ENCODE measurements at places on chromosomes 6 and 20.

GRCh38 chr6:352896-353470 is 38.6 kb upstream of the IRF4 start:
- no peak for DNase-seq

DNA sequence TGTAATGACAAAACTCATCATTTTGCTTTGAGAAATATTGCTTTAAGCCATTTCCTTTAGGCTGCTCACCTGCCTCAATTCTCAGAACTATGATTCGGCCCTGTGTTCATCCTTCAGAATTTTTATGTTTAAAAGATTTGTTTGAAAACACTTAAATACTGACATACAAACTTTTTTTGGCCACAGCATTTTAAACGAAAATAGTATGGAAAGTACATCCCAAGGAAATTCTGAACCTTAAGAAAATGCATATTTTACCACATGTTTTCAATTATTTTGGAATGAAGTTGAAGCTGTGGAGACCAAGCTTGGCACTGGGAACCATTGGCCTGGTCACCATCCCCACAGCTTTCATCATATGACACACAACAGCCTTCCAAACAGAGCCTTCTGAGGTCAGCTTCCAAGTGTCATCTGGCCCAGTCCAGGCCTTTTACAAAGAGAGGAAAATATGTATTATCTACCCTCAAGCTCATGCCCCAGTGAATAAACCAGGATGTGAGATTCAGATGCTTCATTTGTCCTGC is 83.3 kb downstream of the SOD2 start:
- DNase-seq = no peak

DNA sequence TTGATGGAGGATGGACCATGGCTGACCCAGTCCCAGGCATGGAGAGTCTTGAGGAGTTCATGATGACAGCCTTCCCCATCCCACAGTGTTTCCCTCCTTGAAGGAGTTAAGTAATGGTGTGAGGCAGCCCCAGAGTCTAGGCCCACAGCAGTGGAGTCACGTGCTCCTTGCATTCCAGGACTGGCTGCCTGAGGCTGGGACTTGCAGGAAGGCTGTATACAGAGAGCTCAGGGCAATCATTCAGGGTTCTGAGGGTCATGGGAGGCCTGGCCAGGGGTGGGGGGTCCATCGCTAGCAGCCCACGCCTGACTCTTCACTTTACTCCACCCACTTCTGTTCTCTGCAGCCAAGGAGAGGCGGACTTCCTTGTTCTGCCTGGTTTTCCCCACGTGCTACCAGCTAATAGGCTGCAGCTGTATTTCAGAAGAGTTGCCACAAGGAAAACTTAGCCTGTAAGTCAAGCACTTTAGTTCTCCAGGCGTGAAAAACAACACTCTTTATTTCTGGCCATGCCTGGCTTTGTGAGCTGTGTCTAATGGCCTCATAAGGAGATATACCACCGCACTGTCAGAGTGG is 272.5 kb downstream of the DHX35 start:
- no peak for DNase-seq

- DNase-seq = no peak
Measured at GRCh38 chr6:99364026-99364425, 14.6 kb upstream of the FAXC start.

DNA sequence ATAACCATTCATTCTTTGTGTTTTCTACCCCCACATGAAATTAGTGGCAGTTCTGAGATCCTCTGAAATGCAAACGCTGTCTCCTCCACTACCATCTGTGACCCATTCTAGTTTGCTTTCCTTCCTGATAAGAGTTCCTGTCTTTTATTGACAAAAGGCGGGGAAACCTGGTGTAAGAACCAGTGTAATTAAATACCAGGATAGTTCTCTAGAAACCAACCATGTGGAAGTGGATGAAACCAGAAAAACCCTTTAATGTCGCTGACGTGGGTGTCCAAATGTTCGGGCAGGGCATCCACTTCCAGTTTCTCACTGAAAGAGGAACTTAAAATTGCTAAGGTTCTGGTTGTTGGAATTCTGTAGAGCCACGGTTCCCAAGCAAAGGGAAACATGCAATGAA is 79.1 kb downstream of the TNFRSF21 start:
- no peak for DNase-seq

- DNase-seq = no peak
Measured at GRCh38 chr6:165618241-165618640, 44.8 kb downstream of the PDE10A start.

GRCh38 chr6:115270953-115271352 is 789.7 kb downstream of the FRK start:
- DNase-seq = no peak

DNA sequence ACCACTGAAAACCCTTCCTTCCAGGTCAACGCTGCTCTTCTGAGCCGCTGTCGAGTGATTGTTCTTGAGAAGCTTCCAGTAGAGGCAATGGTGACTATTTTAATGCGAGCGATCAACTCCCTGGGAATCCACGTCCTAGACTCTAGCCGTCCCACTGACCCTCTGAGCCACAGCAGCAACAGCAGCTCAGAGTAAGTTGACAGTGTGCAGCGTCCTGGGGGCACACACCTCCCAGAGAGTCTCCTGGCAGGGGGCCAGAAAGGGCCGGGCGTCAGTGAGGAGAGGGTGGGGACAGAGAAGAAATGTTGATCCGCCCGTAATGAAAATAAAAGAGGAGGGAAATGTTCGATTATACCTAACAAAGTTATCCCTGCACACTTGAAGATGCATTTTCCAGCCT is 5.0 kb downstream of the WRNIP1 start:
- no peak for DNase-seq

DNA sequence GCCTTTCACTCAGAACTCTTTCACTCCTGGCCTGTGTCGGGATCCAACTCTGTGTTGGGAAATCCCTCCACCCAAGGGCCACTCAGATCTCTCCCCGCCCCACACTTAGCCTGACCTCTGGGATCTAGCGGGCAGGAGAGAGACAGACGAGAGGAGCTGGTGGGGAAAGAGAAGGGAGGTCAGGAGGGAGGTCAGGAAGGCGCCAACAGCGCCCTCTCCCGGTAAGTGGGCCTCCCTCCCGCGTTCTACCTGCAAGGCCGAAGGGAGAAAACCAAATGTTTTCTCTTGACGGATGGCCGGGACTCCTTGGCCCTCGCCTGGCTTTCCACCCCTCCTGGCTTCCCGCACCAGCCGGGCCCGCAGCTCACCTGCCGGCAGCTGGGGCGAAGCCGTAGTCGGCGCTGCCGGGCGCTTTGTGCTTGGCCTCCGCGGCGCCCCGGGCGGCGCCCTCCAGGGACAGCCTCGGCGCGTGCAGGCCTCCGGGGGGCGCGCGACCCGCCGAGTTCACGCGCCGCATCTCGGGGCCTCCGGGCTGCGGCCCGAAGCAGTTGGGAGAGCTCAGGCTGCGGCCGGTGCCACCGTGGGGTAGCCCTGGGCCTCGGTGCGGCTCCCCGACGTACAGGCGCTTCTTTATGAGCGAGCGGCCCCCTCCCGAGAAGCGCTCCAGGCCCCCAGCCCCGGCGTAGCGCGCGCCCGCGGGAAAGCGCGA is 38.2 kb downstream of the C6orf132 start:
- DNase-seq = peak; percentile 76

DNA sequence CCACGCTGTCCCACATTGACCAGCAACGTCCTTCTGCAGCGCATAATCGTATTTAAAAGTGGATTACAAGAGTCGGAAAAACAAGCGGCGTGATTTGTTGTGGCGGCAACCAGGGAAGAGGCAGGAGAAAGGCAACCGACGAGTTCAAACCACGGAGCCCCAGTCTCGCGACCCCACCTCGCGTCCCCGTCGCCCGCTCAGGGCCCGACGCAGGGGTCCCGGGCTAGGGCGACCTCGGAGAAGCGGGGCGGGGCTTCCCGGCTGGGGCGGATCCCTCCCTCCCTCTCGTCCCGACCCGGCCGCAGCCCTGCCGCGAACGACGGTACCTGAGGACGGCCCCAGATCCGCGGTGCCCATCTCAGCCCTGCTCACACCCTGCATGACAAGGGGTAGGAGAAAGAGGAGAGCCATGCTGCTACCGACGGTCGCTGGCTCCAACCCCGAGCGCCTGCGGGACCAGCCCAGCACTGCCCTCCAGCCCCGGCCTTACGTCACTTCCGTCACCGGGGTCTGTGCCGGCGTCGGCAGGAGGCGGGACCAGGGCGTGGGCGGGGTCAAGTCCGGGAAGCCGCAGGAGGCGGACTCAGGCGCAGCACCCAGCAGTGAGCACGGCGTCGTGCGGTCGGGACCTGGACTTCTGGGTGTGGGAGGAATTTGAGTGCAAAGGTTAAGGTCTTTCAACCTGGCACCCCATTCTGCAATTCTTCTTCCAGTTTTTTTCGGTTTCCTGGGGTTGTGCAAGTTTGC is at the start of gene IFNGR1:
TSS of gene IFNGR1 (minus strand) at position 469 of the 747 bp plus-strand sequence. CDS start at position 411, 58 bp downstream.
- peak; percentile 97 for DNase-seq

DNA sequence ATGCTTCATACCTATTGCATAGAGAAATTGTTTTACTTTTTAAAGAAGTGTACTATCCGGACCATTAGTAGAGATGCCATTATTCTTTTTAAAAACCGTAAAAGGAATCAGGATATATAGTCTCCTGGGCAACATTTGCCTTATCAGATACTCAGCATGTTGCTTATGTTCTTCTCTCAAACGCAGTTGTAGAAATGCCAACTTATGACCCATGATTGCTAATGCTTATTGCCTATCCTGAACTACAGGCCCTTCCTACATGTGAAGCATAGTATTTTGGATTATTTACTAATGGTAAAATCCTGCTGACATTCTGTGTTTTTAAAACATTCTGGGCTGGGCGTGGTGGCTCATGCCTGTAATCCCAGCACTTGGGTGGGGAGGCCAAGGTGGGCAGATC is 99.5 kb downstream of the FOXO3 start:
- no peak for DNase-seq

DNA sequence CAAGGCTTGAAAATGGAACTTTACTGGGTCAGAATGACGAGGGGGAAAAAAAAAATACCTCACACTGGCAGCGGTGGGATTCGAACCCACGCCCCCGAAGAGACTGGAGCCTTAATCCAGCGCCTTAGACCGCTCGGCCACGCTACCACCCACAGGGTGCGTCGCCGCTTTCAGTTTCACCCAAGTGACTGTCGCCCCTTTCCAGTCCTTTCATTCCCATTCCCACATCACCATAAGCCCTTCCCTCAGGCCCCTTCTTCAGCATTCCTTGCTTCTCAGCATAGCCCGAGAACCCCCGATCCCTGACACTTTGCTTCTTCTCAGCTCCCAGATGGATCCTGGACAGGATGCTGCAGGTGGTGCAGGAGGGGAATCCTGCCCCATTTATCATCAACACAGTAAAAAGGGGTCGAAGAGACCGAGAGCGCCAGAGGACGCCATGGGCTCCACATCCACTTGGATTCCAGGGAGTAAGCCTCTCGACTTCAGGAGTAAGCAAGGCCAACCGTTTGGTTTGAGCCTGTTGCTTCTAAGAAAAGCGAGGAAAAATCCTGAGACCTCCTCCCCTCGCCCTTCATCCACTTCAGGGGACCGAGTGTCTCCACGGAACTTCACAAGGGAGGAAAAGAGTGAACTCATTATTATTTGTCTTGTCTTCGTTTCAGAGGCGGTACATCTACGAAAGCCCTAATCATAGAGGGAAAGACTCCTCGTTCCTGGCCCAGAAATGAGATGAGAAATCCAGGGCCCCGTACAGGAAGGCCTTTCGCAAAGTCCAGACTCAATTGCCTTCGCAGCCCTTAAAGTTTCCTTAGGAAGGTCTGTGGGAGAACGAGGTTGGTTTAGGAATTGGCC is 20.0 kb upstream of the TRIM27 start:
- peak; percentile 48 for DNase-seq

GRCh38 chr20:4038047-4038459 is 22.7 kb upstream of the RNF24 start:
- peak; percentile 83 for DNase-seq

- DNase-seq = no peak
Measured at GRCh38 chr6:3857468-3858456, 8.6 kb downstream of the FAM50B start.

- no peak for DNase-seq
Measured at GRCh38 chr20:3923818-3924217, 34.6 kb downstream of the PANK2 start.

DNA sequence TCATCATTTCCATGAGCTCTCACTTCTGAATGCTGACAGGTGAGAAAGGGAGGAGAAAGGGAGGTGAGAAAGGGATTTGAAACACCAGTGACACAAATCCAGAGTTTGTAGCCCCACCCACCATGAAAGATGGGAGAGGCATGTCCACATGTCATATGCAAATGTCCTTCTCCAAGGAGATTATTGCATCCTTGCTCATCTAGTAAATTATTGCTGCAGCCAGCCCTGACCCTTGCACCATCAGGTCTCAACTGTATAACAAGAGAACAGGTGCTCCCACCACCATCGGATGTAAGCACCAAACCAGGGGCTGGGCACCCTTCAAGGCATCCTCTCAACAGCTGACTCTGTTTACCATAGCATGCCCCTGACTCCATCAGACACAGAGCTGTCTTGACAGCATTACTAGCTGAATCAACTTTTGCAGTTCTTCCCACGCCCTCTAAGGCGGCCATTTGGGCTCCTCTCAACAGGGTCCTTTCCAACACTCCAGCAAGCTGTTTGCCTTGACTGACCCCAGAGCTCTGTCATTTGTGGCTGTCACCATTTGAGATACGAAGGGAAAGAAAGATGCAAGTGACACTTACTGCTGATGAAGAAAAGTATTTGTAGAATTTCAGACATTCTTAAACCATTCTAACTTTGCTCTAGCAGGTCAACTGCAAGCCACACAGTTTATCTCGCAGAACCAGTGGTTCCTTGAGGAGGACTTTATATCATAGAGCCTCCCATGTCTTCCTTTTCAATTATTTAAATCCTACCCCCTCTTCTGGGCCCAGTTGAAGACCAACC is 14.2 kb downstream of the GFOD1 start:
- DNase-seq = no peak

- peak; percentile 69 for DNase-seq
Measured at GRCh38 chr6:6686748-6687601, 98.5 kb downstream of the LY86 start.

DNA sequence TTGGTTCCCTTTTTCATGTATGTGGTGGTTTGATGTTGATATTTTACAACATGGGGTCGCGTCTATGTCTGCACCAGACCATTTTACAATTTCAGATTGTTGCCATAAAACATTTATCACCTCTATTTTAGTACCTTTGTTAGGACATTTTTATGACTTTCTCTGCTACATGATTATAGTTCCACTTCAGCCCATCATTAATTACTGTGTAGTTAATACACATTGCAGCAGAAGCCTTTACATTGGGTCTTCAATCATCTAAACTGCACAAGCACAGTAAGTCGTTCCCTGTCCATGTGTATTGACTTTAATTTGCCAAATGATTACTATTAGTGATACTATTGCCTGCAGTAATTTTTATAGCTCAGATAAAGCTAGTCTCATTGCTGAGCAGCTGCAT is 15.7 kb upstream of the TMEM217 start:
- DNase-seq = no peak

- DNase-seq = no peak
Measured at GRCh38 chr6:157640746-157641451, 182.1 kb upstream of the SNX9 start.

All from umbilical cord (tissue), 2 donors.